HT1080 (cell line): ENCODE measurements at places on chromosomes 5 and 9.

- DNase-seq: peak; percentile 89
Observed at GRCh38 chr9:73143711-73144328, 7.8 kb upstream of the ANXA1 start.

DNA sequence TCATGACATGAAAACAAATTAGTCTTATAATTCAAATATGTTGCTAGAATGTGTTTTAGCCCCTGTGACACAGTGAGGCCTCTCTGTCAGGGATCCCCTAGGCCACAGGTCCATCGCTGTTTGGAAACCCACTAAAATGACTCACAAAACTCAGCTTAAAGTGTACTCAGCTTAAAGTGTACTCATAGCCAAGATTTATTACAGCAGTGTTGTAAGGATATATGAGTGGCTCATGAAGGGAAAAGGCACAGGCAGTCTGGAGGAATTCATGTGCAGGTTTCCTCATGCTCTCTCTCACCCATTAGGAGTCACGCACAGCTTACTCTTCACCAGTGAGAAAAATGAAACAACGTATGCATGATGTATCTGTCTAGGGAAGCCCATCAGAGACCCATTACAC, 24.4 kb upstream of the TGFBI start:
- peak; percentile 76 for DNase-seq

DNA sequence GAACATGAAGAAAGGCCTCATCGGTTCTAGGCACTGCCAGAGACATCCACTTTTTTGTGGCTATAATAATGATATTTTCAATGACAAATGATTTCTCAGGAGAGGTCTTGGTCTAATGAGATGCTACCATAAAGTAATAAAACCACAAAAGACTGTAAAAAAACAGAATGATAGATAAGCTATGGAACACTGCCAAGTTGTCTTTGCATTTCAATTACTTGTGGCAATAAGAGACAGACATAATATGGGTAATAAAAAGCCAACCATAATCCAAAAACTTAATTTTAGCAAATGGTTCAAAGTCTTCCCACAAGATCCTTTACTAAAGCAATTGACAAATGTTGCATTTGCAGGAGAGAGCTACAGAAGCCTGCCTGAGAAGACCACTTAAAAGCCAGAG, 292.5 kb downstream of the ATPSCKMT start:
- DNase-seq: no peak

DNA sequence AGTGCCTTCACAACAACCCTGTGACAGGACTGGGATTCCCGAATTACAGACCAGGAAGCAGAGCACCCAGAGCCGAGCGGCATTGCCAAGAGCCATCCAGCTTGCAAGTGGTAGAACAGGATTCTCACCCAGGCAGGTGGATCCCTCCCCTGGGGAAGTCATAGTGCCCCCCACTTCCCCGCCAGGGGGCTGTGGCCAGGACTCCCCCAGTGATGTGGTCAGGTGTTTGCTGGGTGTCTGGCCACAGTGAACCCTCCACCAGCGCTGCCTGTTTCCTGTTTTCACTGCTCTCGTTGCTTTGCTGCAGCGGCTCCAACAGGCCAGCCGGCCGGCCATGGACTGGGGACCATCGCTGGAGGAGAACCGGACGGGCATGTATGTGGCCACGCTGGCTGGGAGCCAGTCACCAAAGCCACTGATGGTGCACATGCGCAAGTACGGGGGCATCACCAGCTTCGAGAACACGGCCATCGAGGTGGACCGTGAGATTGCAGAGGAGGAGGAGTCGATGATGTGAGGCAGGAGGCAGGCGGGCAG, 19.3 kb downstream of the SLC6A7 start:
- DNase-seq: peak; percentile 81

GRCh38 chr9:124342776-124343485, 72.3 kb downstream of the PSMB7 start:
- DNase-seq: peak; percentile 89

DNA sequence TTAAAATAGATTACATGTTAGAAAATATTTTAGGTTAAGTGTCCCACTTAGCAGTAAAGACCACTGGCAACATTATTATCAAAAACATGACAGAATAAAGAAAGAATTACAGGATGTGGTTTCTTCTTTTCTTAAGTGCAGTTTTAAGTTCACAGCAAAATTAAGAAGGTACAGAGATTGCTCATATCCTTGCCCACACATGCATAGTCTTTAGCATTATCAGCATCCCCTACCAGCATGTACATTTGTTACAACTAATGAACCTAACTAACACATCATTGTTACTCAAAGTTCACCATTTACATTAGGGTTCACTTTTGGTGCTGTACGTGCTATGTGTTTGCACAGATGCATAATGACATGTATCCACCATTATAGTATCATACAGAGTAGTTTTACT, 837.7 kb upstream of the CDH9 start:
- DNase-seq: peak; percentile 80

GRCh38 chr5:37940931-37941623, 101.2 kb upstream of the GDNF start:
- DNase-seq: peak; percentile 8

- DNase-seq: no peak
Observed at GRCh38 chr5:77168879-77169244, 41.6 kb upstream of the PDE8B start.

DNA sequence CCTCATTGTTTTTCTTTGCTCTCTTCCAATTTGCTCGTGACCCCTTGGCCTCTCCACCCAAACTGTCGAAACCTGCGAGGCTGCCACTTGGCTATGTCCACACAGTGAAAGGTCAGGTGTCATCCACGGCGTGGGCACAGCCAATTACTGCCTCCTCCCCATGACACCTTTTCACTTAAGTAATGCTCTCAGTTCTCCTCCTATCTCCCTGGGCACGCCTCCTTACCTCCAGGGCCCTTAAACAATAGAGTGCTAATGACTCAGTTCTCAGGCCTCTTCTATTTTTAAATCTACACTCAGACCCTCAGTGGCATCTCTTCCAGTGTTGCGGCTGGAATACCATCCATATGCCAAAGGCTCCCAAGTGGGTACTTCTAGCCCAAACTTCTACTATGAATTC, 256.8 kb downstream of the ROR2 start:
- DNase-seq: no peak

GRCh38 chr9:96567203-96567700, 52.4 kb downstream of the CDC14B start:
- DNase-seq: peak; percentile 17

DNA sequence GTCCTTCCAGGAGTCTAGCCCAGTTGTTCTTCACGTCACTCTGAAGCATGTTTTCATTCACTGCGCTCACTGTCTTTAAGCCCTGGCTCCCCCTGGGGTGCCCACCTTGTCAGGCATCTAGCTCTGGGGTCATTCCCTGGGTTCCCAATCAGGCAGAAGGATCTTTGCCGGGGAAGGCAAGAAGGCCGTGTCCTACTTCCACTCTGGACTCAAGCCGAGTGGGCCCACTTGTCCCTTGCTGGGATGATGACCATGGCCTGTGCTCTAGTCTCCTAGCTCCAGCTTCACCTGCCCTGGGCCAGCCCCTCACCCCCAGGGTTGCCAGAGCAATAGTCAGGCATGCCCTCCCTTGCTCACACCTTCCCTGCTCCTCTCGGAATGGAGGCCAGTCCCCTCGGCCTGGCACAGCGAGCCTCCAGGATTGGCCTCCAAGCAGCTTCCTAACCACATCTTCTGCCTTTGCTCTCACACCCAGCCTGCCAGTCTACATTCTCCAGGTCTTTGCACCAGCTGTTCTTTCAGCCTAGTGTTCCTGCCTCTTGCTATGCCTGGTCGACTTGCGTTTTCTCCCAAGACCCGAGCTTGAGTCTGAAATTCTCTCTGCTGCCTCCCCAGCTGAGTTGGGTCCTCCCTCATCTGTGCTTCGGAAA, 32.2 kb upstream of the PSD2 start:
- DNase-seq: no peak

DNA sequence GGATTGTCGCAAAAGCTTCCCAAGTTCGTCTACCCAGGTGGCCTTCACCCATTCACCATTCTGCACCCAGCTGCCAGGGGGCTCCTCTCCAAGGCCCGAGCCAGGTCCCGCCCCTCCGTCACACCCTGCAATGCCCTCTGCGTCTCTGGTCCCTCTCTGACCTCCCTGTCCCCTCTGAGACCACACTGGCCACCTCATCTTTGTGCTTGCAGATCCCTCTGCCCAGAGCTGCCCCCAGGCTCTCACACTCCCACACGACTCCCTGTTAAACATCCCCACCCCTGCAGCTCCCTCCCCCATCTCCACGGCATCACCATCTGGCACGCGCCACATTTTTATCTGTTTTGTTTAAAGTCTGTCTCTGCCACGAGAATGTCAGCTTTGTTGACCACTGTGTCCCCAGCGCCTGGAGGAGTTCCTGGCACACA, 243.6 kb downstream of the PBX3 start:
- DNase-seq: no peak

- peak; percentile 28 for DNase-seq
Observed at GRCh38 chr9:88722753-88723152, 187.8 kb downstream of the NXNL2 start.

- peak; percentile 34 for DNase-seq
Observed at GRCh38 chr5:136424835-136425584, 59.7 kb upstream of the TRPC7 start.

DNA sequence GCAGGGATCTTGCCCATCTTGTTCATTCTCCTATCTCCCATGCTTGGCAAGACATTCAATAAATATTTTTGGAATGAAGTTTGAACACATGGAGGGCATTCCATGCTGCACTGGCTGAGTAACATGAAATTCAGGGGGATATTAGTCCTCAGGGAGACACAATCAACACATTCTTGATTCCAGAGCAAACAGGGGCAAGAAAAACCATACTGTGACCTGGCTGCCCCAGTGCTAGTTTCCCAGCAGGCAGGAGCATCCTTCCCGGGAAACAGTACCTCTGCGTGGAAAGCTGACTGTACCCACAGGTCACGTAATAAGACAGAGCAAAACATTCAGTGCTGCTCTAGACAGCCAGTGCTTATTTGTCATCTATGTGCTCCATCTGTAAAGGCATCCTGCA, 66.3 kb upstream of the SPOCK1 start:
- DNase-seq: no peak

GRCh38 chr5:151002250-151002649, 18.1 kb upstream of the GPX3 start:
- DNase-seq: peak; percentile 44

DNA sequence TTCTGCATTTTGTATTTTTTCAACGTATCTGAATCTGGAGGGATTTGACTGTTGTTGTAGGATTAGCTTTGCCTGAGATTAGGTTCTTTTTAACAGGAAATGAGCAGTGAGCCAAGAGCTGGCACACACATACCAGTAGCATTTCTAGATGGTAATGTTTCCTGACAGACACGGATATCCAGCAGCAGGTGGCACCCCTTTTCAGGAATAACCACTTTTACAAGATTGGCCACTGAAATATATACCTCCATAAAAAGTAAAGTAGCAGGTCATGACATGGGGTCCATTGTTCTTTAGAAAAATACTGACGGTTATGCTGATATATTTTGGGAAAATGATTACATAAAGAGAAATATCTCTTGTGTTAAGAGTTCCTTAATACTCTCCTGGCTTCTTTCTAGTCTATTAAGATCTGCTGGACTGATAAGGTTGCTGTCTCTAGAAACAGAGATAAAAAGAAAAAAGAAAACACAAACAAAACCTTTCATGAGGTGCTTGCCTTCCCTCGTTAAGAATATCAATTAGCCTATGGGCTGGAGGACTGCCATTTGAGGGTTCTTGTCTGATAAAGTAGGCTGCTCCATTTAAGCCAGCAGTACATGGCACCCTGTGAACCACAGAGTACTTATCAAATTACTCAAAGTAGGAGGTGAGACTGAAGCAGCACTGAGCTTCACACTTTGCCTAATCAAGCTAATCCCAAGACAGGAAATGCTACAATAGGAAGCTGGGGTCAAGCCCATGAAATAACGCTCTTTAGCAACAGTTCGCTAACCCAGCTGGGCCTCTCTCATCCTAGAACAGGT, 101.6 kb upstream of the PCA3 start:
- DNase-seq: peak; percentile 34

GRCh38 chr5:137695651-137696428, 40.0 kb downstream of the KLHL3 start:
- no peak for DNase-seq

DNA sequence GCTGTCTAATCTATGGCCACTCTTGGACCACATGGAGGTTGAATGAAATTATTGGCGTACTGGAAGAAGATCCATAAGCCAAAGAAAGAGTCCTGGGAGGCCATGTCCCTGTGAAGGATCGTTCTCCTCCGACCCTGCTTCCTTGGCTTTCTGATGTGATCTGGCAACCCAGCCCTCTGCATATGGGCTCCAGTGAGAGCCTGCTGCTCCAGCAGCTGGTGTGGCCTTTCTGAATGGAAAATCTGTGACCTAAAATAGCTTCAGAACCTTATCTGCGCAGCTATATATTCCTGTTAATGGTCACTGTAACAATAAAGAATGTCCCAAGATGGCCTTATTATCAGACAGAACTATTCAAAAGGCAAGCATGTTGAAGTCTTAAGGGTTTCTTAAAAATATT, 40.2 kb upstream of the PHF2 start:
- DNase-seq: no peak

- no peak for DNase-seq
Observed at GRCh38 chr5:115767424-115767823, 49.0 kb downstream of the CDO1 start.

GRCh38 chr9:130128733-130129431, 43.3 kb upstream of the NCS1 start:
- peak; percentile 79 for DNase-seq

DNA sequence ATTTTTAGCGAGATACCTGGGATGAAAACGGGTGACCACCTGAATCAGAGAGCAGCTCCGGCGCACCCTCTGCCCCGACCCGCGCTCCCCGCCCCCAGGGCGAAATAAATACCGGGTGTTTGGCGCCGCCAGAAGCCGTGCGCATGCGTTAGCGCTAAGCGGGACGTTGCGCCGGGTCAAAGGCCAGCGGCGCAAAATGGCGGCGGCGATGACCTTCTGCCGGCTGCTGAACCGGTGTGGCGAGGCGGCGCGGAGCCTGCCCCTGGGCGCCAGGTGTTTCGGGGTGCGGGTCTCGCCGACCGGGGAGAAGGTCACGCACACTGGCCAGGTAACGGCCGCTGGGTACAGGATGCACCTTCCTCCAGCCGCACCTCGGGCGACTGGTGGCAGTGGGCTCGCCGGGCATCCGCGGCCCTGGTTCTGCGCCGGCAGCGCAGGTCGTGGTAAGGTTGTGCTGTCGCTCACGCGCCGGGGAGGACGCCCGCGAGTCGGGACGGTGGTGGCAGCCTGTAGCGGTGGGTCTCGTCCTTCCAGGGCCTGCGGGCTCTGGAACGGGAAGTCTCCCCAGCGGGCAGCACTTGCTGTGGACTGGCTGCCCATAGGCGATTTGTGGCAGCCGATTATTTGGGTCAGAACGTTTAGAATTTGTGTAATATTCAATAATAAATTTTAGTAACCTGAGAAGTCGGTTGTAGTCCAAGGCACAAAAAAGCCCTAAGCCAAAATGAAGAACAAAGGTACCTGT, at the start of gene NDUFS6:
Gene NDUFS6, plus strand, starts transcription at position 186 of the 745 bp plus-strand sequence. Its CDS starts 11 bp downstream, at position 197.
- DNase-seq: peak; percentile 69

DNA sequence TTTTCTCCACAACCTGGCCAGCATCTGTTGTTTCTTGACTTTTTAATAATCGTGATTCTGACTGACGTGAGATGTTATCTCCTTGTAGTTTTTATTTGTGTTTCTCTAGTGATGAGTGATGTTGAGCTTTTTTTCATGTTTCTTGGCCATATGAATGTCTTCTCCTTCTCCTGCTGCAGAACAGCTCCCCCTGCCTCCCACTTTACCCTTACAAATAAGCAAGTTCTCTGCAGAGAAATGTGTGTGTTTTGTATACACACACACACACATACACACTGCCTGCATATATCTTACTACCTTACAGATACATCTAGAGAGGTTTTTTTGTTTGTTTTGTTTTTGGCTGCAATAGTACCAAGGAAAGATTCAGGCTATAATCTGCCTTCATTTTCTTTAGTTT, 88.7 kb upstream of the PHF24 start:
- peak; percentile 6 for DNase-seq
